Activated CD8-positive, alpha-beta memory T cell treated with anti-CD3 and anti-CD28 coated beads for 36 hours (primary cell): ENCODE measurements at places on chromosomes 3 and 15. TPM values are rescaled to one million over a fixed set of nuclear protein-coding genes. Genes with fewer than 3 reads are reported as not detected.

Gene TLR9
- 0.50 TPM for total RNA-seq

Gene ZBTB20
- total RNA-seq: 3.2 TPM

Gene NPRL2
- 39.5 TPM for total RNA-seq

Gene PDIA5
- 19.7 TPM for total RNA-seq

Gene GXYLT2
- not detected for total RNA-seq

Gene MESP2
- total RNA-seq: not detected

Gene ASB14
- total RNA-seq: not detected

Gene SCAANT1
- total RNA-seq: not detected

Gene ZFYVE19
- total RNA-seq: 22.3 TPM

Gene ARPIN
- total RNA-seq: not detected

Gene SLC12A8
- total RNA-seq: 5.6 TPM

Gene ITPKA
- 0.55 TPM for total RNA-seq

Gene FBXW12
- not detected for total RNA-seq

Gene FBLN2
- 0.15 TPM for total RNA-seq

Gene WNT5A
- not detected for total RNA-seq

Gene KBTBD13
- total RNA-seq: not detected

Gene CFAP161
- total RNA-seq: not detected

Gene GP9
- not detected for total RNA-seq

Gene PRR23A
- not detected for total RNA-seq

Gene ENTPD3
- total RNA-seq: not detected

Gene RASA2
- 39.2 TPM for total RNA-seq

Gene SHF
- total RNA-seq: 11.7 TPM

Gene DBR1
- 26.2 TPM for total RNA-seq

Gene MYO5C
- 0.23 TPM for total RNA-seq

Gene PLSCR5
- not detected for total RNA-seq

Gene GUCA1C
- not detected for total RNA-seq

Gene CCDC9B
- 0.34 TPM for total RNA-seq

Gene C3orf70
- 0.06 TPM for total RNA-seq

Gene MEGF11
- total RNA-seq: not detected

Gene CRABP1
- not detected for total RNA-seq

Gene MON1A
- total RNA-seq: 18.0 TPM

Gene CADM2
- 0.25 TPM for total RNA-seq

Gene SLC7A14
- total RNA-seq: not detected

Gene NGLY1
- total RNA-seq: 50.0 TPM

Gene ITGA11
- 0.19 TPM for total RNA-seq

Gene KNG1
- not detected for total RNA-seq

Gene NKIRAS1
- 6.1 TPM for total RNA-seq

Gene CALML4
- total RNA-seq: 7.5 TPM

Gene DAPK2
- 3.3 TPM for total RNA-seq

Gene GNAT1
- not detected for total RNA-seq

Gene SENP8
- 3.0 TPM for total RNA-seq

Gene SLC6A11
- total RNA-seq: not detected
